ENCODE measurements at places on chromosomes 6 and 20.
A peak's percentile ranks its signal among the peaks of the same experiment; 100 is the strongest.

GRCh38 chr6:109290143-109290931, 91.9 kb downstream of the CD164 start:
- DNase-seq: no peak

DNA sequence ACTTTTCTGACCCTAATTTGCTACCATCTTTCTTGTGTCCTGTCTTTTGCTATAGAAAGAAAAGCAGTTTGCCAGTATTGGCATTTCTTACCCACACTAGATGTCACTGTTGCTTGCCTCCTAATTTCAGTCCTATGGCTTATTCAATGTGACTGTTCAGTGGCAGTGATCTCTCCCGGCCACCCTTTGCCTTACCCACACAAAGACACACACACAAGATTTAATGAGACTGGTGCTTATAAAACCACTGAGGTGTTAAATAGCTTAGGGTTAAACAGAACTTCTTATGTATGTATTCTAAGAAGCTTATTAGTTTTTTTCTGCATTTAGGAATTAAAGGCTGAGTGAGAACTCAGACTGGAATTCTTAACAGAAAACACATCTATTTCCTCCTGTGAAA, 233.6 kb upstream of the ASCC3 start:
- DNase-seq: no peak

DNA sequence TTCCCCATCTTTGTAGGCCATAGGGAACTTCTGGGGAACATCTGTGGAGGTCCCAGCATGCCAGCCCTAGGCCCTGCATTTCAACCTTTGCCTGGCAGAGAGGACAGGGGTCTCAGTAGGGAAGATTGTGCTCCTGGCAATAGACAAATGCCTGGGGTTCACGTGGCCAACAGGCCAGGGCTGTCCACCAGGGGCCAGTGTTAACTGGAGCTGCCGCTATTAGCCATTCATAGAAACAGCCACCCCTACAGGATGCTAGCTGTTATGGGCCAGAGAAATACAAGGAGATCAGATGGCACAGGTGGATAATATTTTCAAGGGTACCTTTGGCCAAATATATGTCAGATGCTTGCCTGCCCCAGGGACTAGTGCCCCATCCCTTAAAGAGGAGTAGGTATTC, 932.9 kb downstream of the QKI start:
- DNase-seq: no peak

GRCh38 chr6:12221856-12222255, 68.3 kb upstream of the EDN1 start:
- no peak for DNase-seq

GRCh38 chr6:112560651-112561050, 213.5 kb downstream of the RFPL4B start:
- DNase-seq: no peak

- no peak for DNase-seq
These were observed 234.4 kb downstream of the SYNE1 start for GRCh38 chr6:152402791-152403190.

GRCh38 chr20:17969278-17969883, 563 bp downstream of the MGME1 start:
- no peak for DNase-seq

DNA sequence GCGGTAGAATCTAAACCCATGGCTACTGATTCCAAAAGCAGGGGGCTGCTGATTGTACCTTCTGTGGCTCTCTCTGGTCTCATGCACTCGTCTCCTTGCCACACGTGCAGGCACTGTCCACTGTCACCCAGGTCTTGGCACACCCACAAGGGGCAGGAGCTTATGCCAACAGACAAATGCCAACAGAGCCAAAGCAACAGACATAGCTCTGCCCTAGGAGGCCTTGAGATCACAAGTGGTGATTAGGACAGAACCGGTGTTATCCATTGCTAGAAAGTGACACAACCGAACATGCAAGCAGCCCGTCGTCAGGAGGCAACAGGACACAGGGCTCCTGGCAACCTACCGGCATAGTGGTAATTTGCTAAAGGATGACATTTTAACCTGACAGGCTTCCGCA, 36.8 kb upstream of the MRPS10 start:
- no peak for DNase-seq

DNA sequence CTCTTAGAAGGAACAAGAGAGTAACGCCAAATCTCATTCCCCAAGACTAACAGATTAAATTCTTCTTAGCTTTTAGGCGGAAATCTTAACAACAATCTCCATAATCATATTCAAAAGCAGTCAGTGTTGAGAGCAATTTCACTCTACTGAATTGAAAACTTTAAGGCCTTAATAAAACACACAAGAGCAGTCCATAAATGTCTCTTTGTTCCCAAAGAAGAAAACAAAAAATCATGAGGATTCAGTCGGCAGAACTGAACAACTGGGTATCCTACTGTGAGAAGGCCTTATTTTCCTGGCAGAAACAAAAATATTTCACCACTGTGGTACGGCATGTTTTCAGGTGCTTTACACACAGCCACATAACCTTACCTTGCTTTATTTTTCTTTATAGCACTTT, 14.4 kb downstream of the ABHD12 start:
- DNase-seq: no peak

GRCh38 chr20:38427655-38428023, 7.5 kb downstream of the SNHG17 start:
- DNase-seq: no peak

DNA sequence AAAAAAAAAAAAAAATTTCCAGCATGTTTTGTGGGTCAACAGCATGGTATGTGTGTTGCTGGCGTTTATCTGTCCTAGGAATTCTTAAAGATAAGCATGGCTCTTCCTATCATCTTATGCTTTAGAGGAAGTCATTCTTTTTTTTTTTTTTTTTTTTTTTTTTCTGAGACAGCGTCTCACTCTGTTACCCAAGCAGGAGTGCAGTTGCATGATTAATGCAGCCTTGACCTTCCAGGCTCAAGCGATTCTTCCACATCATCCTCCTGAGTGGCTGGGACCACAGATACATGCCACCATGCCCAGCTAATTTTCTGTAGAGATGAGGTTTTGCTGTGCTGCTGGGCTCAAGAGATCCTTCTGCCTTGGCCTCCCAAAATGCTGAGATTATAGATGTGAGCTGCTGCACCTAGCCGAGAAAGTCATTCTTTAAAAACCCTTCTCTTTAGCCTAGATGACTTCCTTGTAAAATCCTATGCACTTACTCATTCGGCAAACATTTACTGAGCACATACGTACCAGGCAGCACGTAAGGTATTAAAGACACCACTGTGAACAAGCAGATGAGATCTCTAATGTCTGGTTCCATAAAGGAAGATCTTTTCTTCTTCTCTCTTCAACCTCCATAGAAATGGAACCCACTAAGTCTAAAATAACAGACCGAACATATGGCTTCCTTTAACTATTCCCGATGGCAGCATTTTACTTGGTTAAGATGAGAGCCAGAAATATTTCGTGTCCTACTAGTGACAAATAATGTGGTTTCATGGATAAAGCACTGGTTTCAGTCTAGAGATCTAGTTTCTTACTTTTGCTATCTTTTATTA, 122.4 kb downstream of the RIN2 start:
- no peak for DNase-seq

DNA sequence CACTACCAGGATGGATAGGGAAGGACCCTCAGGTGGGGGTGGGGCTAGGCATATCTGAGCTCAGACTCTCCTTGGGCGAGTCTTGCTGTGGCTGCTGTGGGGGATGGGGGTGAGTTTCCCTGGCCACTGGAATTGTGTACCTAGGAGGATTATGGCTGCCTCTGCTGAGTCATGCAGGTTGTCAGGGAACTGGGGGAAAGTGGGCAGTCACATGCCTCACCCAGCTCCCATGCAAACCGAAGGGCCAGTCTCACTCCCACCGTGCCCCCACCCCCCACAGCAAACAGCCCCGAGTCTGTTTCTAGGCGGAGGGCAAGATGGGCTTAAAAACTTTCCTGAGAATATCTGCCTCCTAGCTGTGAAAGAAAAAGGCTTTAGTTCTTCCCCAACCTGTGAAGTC, 210.3 kb upstream of the FERMT1 start:
- DNase-seq: no peak

DNA sequence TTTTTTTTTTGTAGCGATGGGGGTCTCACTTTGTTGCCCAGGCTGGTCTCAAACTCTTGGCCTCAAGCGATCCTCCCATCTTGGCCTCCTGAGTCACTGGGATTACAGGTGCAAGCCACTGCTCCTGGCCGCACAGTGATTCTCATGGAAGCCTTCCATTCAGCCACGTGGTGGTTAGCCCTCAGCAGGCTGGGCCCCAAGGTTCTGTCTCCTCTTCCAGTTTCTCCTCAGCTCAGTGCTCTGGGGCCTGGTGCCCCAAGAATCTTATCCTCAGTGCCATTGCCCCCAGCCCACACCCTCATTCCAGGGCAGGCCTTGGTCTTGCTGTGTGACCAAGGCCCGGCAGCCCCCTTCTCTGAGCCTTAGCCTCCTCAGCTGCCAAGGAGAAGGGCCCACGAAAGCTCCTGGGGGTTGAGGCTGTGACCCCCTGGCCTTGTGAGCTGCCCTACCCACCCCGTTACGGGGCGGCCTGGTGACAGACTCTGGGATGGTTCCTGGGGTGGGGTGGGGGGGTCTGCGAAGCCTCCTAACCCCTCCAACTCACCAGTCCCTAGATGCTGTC, 16.4 kb downstream of the SRC start:
- no peak for DNase-seq

DNA sequence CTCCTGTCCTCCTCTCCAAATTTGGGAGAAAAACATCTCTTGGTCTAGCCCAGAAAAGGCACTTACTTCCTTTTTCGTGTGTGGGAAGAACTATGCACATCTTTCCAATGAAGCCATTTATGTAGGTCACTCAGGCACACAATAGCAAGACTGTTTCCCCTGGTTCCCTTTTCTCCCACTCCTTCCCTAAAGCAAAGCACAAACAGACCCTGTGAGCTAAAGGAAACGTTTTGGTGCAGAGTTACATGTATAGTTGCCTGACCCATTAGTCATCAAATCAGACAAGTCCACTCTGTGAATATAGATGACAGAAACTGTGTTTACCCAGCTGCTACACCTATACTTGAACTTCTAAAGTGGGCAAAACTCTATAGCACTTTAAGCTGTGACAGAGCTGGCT, 474.6 kb downstream of the COL12A1 start:
- no peak for DNase-seq

GRCh38 chr6:4212588-4212987, 77.2 kb upstream of the ECI2 start:
- DNase-seq: no peak

DNA sequence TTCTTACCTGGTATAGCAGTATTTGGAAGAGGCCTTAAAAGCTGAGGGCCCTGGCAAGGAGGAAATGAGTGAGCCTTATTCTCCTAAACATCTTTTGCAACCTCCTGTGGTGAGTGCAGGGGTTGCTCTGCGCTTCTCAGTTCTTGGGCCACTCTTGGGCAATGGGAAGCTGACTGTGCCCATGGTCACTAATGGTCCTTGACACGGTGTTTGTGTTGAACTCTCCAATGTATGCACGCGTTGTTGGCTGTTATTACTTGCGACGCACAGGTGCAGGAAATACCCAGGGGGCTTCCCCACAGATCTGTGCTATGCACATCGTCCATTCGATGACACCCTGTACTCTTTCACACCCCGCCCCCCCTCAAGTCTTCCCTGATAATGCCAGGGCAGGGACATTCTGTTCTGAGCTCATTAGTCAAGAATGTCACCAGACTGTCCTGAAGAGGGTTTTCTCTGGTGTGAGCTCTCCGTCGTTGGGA, 79.7 kb downstream of the EDN1 start:
- DNase-seq: no peak

GRCh38 chr6:30543821-30544220, 12.5 kb downstream of the GNL1 start:
- no peak for DNase-seq

GRCh38 chr20:32918751-32919150, 60.0 kb downstream of the EFCAB8 start:
- DNase-seq: no peak

DNA sequence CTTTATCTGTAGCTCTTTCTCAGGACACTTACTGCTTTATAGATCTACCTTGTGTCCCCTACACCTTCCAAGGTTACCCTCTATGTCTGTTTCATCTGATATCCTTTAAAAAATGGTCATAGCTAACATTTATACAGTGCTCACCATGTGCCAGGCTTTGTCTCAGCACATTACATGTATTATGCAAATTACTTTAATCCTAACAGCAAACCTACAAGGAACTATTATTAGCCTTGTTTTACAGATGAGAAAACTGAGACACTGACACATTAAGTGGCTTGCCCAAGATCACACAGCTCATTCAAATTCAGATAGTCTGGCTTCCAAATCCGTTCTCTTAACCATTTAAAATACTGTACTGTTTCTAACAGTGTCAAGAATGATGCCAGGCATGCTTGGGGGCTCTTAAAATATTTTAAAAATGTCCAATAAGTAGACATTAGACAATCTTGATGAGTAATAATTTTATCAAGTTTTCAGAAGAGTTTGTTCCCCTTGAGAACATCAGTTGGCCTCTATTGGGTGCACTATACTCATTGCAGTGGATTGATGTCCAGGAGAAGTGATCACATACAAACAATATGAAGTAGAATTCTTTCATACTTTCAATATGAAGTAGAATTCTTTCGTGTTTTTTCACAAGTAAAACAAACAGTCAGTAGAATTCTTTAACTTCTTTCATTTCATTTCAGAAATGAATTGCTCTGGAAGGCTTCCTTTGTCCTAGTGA, 69.6 kb downstream of the DNAH8 start:
- no peak for DNase-seq

- no peak for DNase-seq
These were observed 41.7 kb upstream of the FAM135A start for GRCh38 chr6:70371454-70372105.

- DNase-seq: peak; percentile 15
These were observed 684 bp downstream of the ZNFX1 start for GRCh38 chr20:49276961-49277785.

DNA sequence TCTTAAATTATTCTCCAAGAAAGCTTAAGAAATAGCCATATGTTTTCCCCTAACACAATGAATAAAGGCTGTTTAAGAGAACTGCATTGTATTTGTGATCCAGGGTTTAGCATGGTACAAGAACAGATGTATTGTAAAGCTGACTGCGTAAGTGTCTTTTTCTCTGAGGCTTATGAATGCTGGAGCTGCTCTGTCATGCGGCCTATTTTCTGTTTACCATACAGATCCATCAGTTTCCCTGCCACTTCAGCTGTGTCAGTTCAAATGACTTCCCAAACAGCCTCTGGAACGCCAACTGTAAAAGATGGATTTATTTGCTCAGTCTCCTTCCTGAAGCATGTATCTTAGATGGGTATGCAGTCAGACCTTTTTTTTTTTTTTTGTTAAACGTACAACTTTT, 419.3 kb upstream of the HS3ST5 start:
- no peak for DNase-seq

GRCh38 chr6:164039954-164040375, 625.4 kb downstream of the QKI start:
- DNase-seq: no peak
